Left hindlimb (tissue), 1 donor: ENCODE measurements at places on chromosomes 11 and 22.

GRCh38 chr11:73147771-73148681 is 5.9 kb upstream of the FCHSD2 start:
- DNase-seq: no peak

DNA sequence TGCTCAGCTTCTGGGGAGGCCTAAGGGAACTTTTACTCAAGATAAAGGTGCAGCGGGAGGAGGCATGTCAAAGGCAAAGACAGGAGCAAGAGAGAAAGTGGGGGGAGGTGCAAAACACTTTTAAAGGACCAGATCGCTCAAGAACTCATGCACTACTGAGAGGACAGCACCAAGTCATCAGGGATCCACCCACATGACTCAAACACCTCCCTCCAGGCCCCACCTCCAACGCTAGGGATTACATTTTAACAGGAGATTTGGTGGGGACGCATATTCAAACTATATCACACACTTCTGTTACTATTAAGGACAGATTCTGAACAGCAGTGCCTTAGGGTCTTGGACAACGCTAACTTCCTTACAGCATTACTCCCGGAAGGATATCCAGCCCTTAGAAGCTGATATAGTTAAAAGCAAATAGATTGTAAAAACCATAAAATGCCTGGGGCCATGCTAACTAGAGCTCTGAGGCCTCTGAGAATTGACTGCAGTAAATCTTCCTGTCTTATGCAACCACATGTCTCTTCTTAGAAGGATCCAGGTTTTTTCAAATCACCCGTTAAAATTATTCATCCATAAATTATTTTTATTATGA is 16.7 kb upstream of the ZC3H12C start:
- no peak for DNase-seq

DNA sequence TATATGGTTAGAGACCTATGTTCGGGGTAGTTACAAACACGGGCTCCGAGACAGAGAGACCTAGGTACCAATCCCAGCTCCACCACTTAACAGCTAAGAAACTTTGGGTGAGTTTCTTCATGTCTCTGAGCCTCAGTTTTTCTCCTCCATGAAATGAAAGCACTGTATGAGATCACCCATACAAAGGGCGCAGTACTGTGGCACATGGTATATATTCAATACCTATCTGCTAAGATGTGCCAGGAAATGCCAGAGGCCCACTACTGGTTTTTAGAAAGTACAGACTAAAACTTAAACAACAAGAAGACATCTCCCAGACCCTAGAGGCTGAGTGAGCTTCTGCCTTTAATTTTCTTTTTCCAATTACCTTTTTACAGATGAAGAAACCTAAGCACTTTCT is 69.5 kb downstream of the SLC1A2 start:
- DNase-seq: no peak

GRCh38 chr11:110289472-110289871 is 6.9 kb downstream of the RDX start:
- DNase-seq: no peak

GRCh38 chr11:79493555-79494171 is 52.8 kb upstream of the TENM4 start:
- peak; percentile 61 for DNase-seq

DNA sequence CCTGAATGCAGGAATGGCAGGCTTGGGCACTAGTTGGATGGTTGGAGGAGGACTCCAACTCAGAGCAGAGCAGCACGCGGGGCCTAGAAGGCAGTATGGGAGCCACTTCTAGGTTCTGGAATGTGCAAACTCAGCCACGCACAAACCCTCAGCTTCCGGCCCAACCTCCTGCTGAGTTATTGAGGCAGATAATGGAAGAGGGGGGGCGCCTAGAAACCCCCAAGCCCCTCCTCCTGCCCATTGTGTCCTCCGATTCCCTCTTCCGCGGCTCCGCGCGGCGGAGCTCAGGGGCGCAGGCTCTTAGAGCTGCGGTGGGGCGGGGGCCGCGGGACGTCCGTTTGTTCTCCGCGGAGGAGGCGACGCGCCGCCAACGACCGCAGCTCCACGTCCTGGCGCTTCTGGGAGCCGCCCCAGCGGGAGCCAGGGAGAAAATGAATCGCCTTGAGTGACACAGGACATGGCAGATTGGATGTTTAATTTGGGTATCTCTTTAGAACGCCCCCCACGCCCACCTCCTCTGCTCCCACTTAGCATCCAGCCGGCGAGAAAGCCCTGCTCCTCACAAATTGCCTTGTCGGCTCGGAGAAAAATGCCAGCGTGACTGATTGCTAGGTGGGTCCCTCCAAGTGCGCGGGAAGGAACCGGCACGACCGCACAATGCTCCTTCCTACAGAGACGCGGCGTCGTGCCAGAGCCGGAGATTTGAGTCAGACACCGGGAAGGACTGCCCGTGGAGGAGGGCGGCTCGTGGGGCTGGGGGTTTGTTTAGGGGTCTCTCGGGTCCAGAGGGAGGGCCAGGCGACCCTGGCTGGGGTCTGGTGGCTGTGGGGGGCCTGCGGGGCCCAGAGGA is 144.6 kb downstream of the NECTIN1 start:
- DNase-seq: peak; percentile 65

DNA sequence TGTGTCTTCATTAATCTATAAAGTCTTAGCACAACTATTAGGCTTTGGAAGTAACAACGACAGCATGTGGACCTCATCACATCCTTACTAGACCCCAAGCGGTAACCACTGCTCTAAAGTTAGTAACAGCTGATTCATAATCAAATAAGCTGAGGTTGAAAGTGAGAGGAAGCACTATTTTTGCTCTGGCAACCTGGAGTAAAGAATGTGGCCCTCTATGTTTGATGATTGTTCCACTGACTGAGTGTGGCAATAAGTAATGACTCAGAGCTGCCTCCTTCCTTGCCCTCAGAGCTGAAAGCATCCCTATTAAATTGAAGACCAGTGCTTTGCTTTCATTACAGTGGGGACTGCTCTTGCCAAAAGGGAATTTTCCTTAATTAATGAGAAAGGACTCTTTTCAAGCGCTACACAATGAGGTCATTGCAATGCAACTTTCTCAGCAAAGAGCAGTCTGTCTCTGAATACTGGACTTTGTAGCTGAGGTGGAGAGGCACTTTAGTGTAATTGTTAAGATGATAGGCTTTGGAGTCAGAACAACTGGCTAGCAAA is 906.1 kb upstream of the RAG2 start:
- no peak for DNase-seq

DNA sequence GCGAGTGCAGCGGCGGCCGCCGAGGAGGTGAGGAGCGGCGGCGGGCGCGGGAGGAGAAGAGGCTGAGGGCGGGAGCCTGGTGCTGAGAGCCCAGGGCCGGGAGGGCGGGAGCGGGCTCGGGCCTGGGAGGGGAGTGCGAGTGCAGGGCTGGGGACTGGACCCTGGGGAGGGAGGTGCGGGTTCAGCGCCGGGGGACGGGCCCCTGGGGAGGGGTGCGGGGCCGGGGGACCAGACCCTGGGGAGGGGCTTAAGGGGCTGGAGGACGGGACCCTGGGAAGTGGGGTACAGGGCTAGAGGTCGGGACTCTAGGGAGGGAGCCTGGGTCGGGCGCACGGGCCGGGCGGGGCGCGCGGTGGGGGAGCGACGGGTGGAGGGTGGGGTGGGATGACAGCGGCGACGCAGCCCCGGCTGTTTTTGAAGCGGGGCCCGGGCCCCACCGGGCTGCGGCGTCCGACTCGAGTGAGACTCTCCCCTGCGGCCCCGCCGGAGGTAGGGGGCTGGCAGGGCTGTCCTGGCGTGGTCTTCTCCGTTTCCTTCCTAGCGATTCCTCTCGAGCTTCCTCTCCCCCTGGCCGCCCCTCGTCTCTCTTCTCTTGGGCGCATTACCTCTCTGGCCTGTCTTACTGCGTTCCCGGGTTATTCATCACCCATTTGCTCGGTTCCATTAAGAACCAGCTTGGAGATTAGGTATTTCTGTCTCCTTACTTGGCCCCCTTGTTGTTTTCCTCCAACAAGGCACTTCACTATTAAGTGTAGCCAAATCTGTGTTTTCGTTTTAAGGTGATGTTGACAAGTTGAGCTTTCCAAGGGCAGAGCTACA is 754 bp downstream of the NUP50 start:
- DNase-seq: peak; percentile 53

- DNase-seq: no peak
Measured at GRCh38 chr11:86241956-86242535, 2.5 kb upstream of the EED start.
